ENCODE measurements at places on chromosomes 12 and 14. TPM values are rescaled to one million over a fixed set of nuclear protein-coding genes. Genes with fewer than 3 reads are reported as not detected.

The TMCC3 gene
- total RNA-seq, result 17.9 TPM

The ANKS1B gene
- 1.3 TPM for total RNA-seq

The TAS2R9 gene
- 0.46 TPM for total RNA-seq

The RASSF8 gene
- 85.9 TPM for total RNA-seq

The PRPH gene
- not detected for total RNA-seq

The KCNH3 gene
- not detected for total RNA-seq
